ENCODE measurements at places on chromosomes 1 and 21.

GRCh38 chr1:32741413-32742198, 39.0 kb upstream of the SYNC start:
- no peak for DNase-seq

GRCh38 chr1:235017719-235018118, 110.9 kb downstream of the TOMM20 start:
- no peak for DNase-seq

GRCh38 chr1:202029171-202029665, 18.8 kb downstream of the ELF3 start:
- DNase-seq, result no peak

DNA sequence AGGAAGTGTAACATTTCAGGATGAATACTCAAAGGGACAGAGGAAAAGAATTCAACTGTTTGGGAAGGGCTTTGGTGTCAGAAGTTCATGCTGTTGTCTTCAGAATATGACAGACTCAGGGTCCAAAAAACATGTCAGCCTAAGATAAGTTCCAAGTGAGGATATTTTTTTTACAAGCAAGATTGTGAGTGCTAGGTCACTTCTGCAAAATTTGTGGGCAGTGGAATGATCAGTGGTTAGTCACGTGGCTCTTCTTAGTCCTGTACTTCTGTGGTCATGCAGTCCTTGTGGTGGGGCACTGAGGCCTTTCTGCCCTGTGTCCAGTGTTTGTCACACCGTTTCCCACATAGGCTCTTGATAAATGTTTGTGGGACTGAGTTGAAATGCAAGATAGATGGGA, 5.2 kb downstream of the RGL1 start:
- DNase-seq, result no peak

- DNase-seq, result no peak
These were observed 2.1 kb downstream of the SIPA1L2 start for GRCh38 chr1:232627645-232628334.

DNA sequence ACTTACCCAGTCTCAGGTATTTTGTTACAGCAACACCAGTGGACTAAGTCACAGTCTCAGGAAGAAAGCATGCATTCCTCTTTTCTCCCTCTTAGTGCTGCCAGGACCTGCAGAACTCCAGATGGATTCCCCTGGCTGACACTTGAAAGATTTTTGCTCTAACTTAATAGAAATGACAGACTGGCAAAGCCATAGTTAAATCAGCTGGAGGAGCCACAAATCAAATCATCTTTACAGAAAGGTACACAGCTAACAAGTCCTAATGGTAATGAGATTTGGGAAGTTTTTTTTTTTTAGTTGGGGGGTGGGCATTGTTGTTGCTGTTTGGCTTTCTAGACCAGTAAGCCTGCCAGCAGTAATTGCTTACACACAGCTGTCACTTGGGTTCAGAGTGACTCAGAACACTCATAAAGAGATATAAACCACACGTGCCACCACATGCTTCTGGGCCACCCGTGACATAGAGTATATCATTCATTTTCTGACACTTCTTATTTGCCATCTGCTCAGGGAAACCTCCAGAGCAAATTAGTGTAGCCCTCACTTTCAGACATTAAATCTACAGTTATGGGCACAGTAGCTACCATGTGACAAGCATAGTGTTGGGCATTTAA, 72.4 kb downstream of the FH start:
- DNase-seq, result no peak

- DNase-seq, result no peak
These were observed 32.2 kb upstream of the MED18 start for GRCh38 chr1:28296401-28297261.

DNA sequence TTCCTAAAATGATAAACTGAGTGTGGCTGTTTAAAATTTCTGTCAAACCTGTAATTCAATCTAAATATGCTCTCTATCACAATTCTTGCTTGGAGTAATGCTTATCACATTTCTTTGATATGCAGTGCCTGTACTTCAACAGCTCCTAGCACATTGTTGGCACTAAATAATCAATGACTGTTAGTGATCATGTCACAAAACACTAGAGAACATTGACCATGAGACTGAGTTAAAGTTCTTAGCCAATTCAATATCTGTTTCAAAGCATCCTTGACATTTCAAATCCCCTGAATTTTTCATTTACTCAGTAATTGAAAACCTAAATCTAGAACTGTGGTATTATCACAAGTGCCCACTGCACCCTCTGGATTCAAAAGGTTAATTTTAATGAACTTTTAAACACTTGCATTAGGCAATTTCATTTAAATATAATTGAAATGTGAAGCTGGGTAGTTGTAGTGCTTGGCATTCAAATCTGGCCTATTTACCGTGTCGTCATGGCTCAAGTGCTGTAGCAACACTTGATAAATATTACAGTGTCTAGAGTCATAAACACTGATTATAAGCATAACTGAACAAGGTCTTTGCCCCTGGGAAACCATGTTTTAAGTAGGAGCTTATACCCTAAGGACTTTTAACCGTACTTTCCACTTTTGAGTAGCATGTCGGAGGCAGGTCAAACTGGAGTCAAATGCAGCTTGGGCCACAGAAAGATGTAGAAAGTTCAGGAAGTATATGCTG, 143.6 kb downstream of the LRRC7 start:
- no peak for DNase-seq

- DNase-seq, result no peak
These were observed 43.4 kb downstream of the RALGPS2 start for GRCh38 chr1:178768423-178768822.

GRCh38 chr21:44718571-44718970, 7.2 kb upstream of the TSPEAR start:
- DNase-seq, result no peak

DNA sequence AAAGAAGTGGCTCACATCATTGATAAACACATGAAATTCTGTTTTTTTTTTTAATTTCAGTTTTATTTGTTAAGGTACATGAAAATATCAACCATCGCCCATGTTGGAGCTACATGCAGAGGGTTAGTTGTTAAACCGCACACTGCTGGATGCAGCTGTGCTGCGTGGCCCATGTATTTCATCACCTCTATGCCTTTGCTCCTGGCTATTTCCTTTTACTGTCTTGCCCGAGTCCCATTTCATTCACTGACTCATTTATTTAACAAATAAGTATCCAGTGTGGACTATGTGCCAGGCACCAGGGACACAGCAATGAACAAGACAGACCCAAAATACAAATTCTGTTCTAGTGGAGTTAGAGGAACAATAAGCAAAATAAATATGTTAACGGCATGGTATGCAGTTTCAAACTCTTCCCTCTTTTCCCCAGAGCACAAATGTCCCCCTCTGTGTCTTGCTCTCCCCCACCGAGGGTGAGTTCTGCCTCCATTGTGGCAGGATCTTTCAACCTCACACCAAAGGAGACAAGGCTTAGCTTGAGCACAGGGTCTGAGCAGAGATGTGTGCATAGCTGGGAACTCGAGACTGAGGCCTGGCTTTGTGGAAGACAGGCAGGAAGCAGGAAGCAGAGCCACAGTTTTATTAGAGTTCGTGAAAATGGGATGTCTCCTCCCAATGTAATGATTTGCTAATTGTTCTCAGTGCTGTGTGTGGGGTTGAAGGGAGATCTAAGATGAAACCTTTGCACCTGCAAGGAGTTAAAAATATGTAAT, 44.6 kb downstream of the MAN1C1 start:
- DNase-seq, result no peak

GRCh38 chr1:183235503-183235902, 49.4 kb downstream of the LAMC2 start:
- no peak for DNase-seq

GRCh38 chr1:156644640-156645039, 2.7 kb downstream of the BCAN start:
- DNase-seq, result no peak

DNA sequence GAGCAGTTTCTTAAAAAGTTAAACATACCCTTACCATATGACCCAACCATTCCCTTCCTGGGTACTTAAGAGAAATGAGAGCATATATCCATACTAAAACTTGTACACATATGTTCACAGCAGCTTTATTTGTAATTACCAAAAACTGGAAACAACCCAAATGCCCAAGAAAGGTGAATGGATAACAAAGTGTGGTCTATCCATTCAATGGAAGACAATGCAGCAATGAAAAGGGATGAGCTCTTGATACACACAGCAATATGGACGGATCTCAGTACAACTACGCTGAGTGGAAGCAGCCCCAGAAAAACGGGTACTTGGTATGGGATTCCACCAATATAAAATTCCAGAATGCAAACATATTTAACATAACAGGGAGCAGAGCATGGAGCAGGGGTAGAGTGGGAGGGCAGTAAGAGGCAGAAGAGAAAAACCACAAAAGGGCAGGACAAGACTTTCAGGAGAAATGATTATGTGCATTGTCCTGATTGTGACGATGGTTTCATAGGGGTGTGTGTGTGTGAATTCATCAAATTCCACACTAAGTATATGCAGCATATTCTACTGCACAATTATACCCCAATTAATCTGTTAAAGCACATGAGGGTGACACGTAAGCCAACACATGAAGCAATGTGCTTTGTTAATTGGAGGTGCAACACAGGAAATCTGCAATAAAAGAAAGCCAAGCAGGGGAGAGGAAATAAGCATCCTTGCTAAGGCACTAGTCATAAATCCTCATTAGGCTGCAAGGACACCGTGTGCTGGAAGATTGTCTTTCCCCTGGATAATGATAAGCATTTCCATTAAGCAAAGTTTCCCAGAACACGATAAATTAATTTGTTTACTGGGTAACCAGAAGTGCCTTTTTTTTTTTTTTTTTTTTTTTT, 113.1 kb upstream of the KRTAP19-8 start:
- no peak for DNase-seq

DNA sequence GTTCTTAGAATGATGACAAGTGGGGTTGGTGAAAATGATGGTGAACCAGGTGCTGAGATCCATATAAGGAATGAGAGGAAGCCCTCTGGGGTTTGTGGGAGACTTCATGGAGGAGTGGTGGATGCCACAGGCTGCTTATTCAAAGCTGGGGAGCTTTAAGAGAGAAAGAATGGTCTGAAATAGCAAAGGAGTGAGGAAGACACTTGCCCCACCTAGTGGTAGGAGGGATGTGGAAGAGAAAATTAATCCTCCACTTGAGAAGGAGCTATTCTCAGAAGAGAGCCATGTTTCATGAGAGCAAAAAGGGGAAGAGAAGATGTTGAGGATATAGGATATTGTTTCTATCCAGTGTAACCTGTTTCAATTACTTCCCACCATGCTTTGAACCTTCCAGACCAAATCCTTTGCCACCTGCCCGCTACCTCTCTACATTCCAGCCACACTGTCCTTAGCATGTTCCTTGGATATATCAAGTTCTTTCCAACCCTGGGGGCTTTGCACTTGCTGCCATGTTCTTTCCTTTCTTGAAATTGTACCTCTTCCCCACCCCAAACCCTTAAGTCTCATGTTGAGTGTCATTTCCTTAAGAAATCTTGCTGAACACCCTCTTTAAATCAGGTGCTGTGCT, 19.6 kb upstream of the ZNF648 start:
- no peak for DNase-seq

- DNase-seq, result no peak
These were observed 105.5 kb downstream of the FASLG start for GRCh38 chr1:172764378-172764777.

DNA sequence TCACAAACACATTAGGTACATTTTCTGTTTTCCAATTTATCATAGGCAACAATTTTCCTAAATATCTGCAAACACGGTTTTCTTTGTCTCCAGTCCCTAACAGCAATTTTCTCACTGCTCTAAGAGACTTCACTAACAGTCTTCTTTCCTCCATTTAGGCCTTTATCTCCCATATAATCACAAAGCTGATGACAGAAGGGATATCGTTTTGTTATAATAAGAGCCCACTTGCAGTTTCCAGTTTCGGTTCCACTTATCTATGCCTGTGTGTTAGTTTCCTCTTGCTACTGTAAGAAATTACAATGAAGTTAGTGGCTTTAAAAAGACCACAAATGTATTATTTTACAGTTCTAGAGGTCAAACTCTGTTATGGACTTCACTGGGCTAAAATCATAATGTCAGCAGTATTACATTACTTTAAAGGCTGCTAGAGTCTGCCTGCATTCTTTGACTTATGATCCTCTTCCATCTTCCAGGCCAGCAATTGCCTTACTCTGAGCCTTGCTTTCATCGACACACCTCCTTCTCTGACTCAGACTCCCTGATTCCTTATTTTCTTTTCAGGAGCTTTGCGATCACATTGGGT, 549.3 kb downstream of the NCAM2 start:
- DNase-seq, result no peak

DNA sequence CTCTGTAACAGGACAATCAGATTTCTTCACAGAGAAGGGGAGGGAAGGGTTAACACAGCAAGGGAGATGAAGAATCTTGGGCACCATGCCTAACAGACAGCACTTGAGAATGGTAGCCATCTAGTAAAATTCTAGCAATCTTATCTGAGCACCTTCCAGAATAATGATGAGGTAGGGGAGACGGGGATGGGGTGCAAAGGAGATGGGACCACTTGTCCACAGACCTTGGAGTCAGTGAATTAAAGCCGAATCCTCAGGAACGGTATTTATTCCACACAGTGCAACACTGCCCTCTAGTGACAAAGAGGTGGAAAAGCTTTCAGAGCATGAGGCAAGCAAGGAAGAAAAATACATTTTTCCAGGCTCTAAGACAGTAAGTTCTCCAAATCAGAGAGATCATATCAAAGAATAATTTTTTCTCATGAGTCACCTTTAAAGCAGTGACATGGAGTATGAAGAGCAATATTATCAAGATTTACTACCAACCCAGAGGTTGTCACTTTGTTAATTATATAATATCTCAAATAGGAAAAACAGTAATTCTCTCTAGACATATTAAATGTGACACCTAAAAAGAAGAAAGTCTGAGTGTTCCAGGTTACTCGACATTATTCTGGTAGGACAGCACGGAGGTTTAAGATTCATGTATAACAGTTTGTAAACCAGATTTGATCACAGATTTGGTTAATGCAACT, 43.3 kb upstream of the LPAR3 start:
- no peak for DNase-seq
